Left lung (tissue), 14 donors: ENCODE measurements at places on chromosomes 11 and 22.
A peak's percentile ranks its signal among the peaks of the same experiment; 100 is the strongest.

- no peak for DNase-seq
Measured at GRCh38 chr22:41915035-41915785, at the start of gene SHISA8. TSS of gene SHISA8 (minus strand) at chr22:41915074. CDS start at chr22:41914667, 407 bp downstream.

- peak; percentile 83 for DNase-seq
Measured at GRCh38 chr11:72413914-72414628, 20.3 kb downstream of the CLPB start.

- DNase-seq = no peak
Measured at GRCh38 chr22:50084614-50085021, 608 bp downstream of the MLC1 start.

GRCh38 chr11:15654451-15654850 is 539.7 kb downstream of the INSC start:
- DNase-seq = no peak

GRCh38 chr11:15575409-15575808 is 460.7 kb downstream of the INSC start:
- no peak for DNase-seq

DNA sequence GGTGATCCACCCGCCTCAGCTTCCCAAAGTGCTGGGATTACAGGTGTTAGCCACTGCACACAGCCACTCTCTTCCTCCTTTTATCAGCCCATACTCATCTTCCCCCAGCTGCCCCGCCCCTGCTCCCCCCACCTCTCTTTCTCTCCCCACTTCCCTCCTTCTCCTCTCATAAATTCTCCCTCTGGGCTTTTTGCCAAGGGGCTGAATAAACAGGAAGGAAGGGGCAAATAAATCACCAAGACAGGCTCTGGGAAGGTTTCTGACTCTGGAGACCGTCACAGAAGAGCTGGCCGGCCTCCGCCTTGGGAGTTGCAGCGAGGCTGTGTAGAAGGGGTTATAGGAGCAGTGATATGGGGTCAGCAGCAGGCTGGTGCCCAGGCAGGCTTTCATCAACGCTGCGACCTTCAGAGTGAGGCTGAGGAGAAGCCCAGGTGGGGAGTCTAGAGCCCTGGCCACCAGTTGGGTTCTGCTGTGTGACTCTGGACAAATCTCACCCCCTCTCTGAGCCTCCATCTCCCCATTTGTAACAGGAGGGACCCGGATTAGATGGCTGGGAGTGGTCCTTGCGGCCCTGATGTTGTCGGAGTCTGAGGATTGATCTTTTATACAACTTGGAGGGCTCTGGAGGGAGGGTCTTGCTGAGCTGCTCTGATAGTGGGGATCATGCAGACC is 62.6 kb upstream of the RASD2 start:
- DNase-seq = no peak

GRCh38 chr11:84412862-84413261 is 1126.7 kb upstream of the CCDC90B start:
- DNase-seq = no peak

DNA sequence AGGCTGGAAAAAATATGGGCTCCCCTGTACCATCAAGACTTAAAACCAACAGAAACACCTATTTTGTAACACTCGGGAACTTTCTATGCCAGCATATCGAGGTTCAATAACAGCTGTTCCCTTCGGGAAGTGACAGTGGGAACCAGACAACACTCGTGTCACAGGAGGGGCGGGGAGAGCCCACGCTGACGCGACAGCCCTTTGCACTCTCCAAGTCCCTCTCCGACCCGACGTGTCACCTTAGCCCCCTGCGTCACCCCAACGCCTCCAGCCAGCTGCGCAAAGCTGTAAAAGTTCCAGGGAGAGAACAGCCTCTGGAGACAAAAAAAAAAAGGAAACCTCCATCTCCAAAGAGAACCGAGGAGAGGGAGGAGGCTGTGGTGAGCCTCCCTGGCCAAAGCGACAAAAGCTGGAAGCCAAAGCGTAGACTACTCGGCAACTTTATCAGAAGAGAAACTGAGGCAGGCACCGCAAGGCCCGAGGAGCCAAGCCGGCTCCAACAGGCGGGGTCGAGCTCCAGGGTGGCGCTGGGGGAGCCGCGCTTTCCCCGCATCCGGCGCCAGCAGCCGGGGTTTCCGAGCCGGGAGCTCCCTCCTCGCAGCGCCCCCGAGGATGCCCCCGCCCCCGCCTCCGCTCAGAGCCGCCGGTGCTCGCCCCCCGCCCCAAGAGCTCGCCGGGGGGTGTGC is 751 bp downstream of the ARFGAP3 start:
- DNase-seq = peak; percentile 58

DNA sequence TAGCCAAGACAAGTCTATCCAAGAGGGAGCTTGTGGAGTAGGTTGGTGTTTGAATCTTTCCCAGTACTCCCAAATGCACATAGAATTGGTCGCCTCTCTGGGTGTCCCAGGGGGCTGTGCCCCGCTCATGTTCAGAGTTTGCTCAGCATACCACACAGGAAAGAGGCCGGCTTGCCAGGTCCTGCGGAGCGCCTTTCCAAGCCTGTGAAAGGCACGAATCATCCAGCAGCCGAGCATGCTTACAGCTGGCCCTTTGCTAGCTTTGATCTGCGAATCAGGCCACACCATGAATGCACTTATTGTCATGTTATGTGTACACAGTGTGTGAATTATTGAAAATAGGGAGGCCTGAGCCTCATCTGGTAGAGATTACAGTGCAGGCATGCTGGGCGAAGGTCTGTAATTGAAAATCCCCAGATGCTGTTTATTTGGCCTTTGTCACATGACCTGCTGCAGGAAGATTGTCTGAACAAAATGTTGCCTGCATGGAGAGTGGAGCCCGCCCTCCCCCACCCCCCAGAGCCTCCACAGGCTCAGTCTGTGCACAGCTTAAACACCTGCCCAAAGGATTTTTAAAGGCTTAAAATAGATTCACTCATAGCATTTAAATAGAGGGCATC is 163.3 kb upstream of the RASSF10 start:
- no peak for DNase-seq

- DNase-seq = no peak
Measured at GRCh38 chr11:61406067-61406466, 13.7 kb downstream of the TMEM216 start.

GRCh38 chr11:44862558-44863101 is 88.1 kb downstream of the TP53I11 start:
- no peak for DNase-seq

DNA sequence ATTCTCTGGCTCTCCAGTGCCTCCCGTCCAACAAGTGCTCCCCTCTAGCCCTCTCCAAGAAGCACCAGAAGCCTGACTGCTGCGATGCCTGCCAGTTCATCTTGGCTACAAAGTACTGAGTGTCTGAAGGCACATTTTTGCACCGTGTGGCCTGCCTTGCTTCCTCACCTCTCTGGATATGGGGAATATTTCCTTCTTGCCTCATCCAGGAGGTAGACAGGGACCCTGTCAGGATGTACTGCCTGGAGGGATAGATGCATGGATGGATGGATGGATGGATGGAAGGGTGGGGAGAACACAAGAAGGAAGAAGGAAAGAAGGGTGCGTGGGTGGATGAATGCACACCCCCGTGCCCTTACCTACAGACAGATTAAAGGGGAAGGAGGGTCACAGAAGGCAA is 27.6 kb downstream of the KCTD17 start:
- DNase-seq = no peak

DNA sequence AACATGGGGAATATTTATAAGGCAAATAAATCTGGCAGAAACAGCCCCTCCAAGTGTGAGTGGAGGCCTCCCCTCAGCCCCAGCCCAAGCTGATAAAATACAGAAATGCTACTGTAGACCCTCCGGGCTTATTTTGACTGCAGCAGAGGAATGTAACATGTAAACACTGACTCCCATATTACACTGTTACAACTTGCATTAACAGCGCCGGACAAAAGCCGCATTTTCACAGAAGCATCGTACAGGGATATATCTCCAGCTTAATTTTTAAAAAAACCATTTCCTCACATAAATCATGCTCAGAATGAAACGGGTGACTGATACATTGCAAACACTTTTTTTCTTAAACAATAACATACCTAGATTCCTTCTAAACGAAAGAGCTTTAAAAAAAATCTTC is 36.6 kb upstream of the COMT start:
- DNase-seq = no peak

- DNase-seq = peak; percentile 88
Measured at GRCh38 chr22:37817705-37818408, 5.3 kb upstream of the GALR3 start.

- no peak for DNase-seq
Measured at GRCh38 chr11:14906578-14906977, 14.5 kb upstream of the CYP2R1 start.

- no peak for DNase-seq
Measured at GRCh38 chr22:20140107-20140445, 8.5 kb downstream of the ZDHHC8 start.

GRCh38 chr11:115944596-115944995 is 440.4 kb upstream of the CADM1 start:
- no peak for DNase-seq

- no peak for DNase-seq
Measured at GRCh38 chr11:113197446-113197845, 116.9 kb upstream of the TTC12 start.

DNA sequence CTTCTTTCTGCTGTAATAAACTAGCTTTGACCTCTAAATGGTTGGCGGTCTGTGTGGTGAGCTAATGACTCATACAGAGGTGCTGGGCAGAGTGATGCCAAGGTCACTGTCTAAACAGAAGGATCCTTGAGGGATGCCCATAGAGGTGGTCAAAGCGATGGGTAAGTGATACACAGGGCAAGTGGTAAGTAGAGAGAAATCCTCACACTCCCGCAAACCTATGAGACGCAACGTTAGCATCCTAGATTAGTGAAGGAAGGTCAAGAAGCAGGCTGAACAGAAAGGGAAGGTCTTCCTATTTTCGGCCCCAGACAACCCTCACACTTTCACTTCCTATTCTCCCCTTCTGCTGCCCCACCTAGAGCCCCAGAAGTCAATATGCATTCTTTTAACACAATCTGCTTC is 65.6 kb upstream of the SESN3 start:
- DNase-seq = no peak

DNA sequence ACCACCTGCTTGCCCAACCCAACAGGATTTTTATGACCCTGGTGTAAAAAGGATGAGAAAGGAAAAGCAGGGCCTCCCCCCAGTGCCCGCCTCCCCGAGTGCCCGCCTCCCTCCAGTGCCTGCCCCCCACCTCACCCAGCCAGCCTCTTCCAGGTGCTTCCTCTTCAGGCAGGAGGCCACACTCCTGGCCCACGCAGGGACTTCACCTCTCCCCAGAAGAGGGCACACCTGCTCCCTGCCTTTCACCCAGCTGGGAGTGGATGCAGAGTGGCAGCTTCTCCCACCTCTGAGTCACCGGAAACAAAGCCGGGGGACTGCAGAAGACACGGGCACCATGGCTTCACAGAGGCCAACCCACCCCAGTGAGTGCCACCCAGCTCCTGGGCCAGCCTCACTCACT is 16.1 kb downstream of the CPT1A start:
- peak; percentile 78 for DNase-seq

- DNase-seq = no peak
Measured at GRCh38 chr22:38953577-38954413, 3.6 kb upstream of the APOBEC3A start.

DNA sequence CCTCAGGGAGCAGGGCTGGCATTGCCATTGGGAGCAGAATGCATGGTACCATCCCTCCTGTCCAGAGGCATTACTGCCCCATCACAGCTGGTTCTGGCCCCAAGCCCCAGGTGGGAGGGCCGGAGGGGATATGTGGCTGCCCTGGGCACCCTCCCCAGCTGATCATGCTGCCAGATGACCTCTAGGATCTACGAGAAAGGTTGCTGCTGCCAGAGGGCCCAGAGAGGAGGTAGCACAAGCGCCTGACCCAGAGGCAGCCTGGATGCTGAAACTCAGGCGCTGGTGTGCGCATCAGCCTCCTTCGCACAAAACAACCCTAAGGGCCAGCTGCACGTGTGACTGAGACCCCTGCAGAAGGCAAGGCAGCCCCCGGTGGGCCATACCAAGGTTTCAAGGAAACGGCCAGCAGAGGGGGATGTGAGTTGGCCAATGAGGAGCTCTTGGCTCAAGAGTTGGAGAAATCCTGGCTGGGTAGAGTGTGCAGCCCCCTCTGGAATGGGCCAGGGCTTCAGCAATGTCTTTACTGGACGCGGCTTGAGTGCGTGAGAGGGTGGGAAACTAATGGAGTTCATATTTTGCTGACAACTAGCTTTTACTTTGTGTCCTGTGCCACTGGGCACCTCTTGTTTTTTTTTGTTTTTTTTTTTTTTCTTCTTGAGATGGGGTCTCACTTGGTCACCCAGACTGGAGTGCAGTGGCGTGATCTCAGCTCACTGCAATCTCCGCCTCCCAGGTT is 88.3 kb upstream of the PARVA start:
- no peak for DNase-seq

GRCh38 chr11:78030429-78031325 is 7.6 kb upstream of the KCTD14 start:
- peak; percentile 92 for DNase-seq

DNA sequence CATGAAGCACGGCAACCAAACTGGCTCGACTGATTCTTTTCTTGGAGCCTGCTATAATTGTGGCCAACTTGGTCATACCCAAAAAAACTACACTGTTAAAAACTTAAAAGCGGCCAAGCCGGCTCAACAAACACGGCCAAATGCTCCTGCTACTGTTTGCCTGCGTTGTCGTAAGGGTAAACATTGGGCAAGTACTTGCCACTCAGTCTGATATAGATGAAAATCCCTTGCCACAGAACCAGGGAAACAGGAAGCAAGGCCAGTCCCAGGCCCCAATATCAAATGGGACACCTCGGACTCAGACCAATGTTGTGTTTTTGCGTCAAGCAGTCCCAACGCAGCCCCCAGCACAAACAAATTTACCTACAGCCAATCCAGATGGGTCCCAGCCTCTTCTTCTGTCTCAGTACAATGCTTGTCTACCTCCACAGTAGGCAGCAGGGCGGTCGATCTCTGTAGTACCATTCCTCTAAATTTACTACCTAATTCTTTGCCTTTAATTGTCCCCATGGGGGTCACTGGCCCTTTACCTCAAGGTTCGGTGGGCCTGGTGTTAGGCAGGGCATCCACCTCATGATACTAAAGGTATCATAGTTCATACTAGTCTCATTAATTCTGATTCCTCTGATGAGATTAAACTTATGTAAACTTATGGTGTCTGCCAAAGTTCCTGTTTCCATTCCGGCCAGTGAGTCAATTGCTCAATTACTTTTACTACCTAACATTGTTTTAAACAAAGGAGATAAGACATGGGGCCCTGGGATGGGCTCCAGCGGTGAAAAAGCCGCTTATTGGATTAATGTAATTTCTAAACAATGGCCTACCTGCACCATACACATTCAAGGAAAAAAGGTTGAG is 3.7 kb upstream of the COMT start:
- no peak for DNase-seq

- peak; percentile 78 for DNase-seq
Measured at GRCh38 chr11:67372993-67373647, at the start of gene CLCF1. TSS of gene CLCF1 (minus strand) at chr11:67373598. CDS start at chr11:67373539, 59 bp downstream.

DNA sequence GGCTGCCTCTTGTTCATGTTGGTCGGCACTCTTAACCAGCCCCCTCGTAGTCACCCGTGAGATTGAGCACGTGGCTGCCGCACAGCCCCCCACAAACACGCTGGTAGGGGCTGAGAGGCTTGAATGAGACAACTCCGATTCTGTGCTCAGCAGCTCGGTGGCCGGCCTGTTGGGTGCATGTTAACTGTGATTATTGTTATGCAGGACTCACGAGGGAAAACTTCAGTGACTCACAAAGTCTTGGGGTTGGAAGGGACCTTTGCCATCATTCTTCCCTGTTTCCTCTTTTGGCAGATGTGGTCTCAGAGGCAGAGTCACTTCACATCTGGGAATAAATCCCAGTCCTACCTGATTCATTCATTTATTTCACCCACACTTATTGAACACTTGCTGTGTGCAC is 75.2 kb downstream of the ADAMTS15 start:
- no peak for DNase-seq

GRCh38 chr11:68956142-68956541 is 24.6 kb downstream of the MRGPRD start:
- no peak for DNase-seq

- no peak for DNase-seq
Measured at GRCh38 chr11:133681901-133682300, 149.6 kb upstream of the OPCML start.
